ENCODE measurements at places on chromosomes 5 and 9.

DNA sequence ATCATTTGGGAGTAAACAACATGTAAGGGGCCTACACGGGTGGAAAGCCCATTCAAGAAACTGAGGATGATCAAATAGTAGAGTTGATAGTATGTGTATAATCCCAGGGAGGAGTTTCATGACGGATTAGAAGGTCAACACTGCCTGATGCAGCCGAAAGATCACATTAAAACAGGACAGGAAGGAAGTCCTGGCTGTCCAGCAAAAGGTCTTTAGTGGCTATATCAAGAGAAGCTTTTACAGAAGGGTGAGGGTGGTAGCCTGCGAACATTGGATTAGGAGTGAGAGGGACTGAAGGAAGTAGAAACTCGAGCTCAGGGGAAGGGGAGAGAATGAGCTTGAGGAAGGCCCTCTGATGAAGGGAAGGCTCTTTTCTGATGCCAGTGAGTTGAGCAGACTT, 36.0 kb downstream of the DOCK8 start:
- no peak for DNase-seq

DNA sequence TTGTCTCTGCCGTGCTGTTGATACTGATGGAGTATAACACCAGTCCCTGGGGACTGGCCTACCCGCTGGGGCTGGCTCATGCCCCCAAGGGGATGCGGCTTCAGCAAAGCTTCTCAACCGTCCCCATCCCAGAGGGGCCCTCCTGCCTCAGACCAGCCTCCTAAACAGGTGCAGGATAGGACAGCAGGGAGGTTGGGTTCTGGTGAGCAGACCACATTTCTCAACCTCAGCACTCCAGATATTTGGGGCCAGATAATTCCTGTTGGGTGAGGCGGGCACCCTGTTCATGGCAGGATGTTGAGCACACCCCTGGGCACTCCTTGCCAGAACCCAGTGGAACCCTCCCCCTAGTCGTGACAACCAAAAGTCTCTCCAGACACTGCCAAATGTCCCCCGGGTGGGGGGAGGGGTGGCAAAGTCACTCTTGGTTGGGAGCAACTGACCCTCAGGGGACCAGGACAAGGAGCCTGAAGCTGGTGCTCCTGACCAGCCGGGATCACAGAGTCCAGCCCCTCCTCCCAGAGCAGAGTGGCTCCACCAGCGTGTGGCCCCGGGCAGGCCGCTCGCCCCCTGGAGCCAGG, 107.8 kb downstream of the ZNF354C start:
- no peak for DNase-seq

DNA sequence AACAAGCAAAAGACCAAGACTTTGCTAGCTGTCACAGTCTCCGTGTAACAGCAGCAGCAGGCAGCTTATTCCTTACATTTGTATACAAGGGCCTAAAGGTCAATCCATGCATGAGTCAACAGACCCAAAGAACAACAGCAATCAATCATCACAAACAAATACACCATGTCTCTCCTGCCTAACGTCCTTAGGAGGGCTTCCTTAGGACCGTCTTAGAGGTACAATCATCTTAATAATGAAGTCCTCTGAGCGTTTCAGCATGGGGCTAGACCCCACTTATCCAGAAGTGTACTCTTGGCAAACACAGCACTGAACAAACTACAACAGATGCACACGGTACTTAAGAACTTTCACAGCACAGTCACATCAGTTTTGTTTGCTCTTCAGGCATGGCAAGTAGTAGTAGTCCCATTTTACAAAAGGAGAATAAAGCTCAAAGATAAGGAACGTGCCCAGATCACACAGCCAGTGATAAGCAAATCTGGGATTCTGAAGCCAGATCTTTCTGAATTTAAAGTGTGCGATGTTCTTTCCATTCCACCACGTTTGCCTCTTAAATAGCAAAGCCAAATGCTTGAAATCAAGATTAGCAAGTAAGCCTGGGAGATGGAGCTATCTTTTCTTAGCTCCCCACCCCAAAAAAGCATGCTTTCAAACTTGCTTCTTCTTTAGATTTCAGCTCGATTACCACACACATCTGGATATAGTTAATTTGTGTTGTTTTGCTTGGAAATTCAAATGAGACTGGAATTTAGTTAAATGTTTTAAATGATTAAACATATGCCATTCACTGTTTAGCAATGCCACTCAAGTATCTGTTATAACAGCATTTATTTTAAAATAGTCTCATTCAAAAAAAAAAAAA, 24.2 kb downstream of the PSMB7 start:
- no peak for DNase-seq

- no peak for DNase-seq
Observed at GRCh38 chr5:126471875-126472537, 48.8 kb downstream of the GRAMD2B start.

- no peak for DNase-seq
Observed at GRCh38 chr9:37040508-37041127, 6.5 kb upstream of the PAX5 start.

Data from CD4-positive, alpha-beta T cell treated with Interleukin-15 for 1 hour (primary cell).